ENCODE measurements at places on chromosomes 3 and 15.

GRCh38 chr3:46976326-46977190 lies at the start of gene CCDC12:
Gene CCDC12, minus strand, starts transcription at chr3:46976745. Its CDS starts 13 bp downstream, at chr3:46976732.
- DNase-seq = peak; percentile 98

- DNase-seq = no peak
Observed at GRCh38 chr15:64515196-64515595, 54.8 kb downstream of the ZNF609 start.

GRCh38 chr3:117932441-117932840 lies 1102.2 kb downstream of the IGSF11 start:
- DNase-seq = no peak

DNA sequence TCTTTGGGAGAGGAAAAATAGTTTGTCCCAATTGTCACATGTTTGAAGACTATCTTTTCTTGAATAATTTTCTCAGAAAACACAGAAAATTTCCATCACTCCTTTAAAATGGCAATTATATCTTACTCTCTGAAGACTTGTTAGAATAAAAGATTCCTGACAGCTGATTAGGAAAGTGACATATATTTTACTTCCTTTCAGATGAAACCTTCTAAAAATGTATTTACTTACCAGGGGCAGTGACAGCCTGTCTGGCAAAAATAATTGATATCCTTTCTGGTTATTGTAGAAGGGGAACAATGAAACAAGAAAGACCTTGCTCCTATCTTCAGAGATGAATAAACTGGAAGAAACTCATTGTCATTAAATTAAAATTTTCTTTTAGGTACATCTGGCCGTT lies 483.3 kb upstream of the GOLIM4 start:
- no peak for DNase-seq

DNA sequence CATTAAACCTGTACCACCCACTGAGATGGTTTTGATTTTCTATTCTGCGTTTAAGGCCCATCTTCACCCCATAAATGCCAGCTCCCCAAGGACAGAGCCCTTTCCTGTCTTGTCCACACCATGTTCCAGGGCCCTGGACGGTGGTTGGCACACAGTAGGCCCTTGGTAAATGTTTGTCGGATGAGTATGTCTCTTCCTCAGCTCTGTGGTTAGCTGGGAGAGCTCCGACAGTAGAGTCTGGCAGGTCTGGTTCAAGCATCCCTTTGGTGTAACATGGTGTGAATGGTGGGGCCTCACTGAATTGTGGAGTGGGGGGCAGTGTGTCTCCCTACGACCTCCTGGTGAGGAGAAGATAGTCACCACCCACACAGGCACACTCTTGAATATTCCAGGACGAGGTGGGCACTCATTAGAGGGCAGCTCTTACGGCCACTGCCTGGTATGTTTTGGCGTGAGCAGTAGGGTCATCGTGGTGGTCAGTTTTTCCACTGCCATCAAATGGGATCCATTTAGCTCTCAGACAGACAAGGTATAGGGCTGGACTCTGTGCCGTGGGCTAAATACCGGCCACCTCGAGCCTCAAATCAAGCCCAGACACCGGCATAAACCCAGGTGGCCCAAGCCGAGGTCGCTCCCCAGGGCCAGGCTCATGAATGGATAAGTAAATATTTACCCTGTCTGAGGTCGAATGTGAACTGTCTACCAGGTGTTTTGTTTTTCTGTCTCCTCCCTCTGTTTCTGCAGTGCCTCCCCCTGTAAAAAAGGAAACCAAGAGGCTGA lies 61.3 kb downstream of the SMAD3 start:
- no peak for DNase-seq

Measured in GM23338 (cell line).